SK-N-SH (cell line): ENCODE measurements at places on chromosomes 6 and 20. TPM values are rescaled to one million over a fixed set of nuclear protein-coding genes. Genes with fewer than 3 reads are reported as not detected.

DNA sequence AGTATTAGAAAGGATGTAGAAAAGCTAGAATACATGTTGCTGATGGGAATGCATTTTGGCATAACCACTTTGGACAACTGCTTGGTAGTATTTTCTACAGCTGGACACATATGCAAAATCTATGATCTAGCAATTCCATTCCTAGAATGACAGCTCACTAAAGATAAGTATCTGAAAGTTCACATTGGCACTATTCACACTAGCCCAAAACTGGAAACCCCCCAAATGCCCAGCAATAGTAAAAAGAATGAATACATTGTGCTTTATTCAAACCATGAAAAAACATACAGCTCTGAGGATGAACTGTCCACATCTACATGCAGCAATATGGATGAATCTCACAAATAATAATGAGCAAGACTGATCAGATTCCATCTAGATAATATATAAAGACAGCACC lies 79.0 kb downstream of the PPP1R3G start:
- DNase-seq, result no peak

Gene PRIM2
- polyA plus RNA-seq, result 14.1 and 19.9 TPM in 2 replicates

Gene KIF25
- polyA plus RNA-seq, result not detected in 2 replicates

DNA sequence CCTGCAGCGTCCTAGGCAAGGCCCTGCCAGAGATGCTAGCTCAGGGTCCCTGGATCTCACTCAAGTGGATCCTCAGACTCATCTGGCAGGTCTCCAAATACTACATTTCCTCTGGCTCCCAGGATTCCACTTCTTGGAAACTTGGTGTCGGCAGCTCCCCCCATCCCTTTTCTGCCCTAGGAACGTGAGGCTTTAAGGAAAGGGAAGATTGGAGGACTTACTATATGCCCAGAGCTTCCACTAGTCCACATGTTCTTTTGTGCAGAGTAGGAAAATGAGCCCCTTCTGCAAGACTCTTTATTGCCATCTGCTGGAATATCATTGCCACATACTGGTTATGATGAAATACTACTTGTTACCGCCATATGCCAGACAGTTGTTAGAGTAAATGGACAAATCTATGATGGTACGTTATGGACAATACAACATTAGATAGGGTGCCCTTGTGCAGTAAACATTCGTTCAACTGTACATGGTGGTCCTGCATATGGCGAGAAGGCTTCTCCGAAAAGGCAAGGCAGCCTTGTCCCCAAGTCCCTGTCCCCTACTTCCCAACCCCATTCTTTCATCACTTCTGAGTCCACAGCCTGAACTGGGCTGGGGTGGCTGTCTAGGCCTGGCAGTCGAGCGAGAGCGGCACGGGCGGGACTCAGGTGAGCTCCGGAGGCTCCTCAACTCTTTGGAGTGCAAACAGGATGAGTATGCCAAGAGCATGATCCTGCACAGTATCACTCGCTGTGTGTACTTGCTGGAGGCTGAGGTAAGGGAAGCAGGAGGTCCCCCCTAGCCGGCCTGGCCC lies 780 bp downstream of the ARMC12 start:
- DNase-seq, result peak; percentile 79

DNA sequence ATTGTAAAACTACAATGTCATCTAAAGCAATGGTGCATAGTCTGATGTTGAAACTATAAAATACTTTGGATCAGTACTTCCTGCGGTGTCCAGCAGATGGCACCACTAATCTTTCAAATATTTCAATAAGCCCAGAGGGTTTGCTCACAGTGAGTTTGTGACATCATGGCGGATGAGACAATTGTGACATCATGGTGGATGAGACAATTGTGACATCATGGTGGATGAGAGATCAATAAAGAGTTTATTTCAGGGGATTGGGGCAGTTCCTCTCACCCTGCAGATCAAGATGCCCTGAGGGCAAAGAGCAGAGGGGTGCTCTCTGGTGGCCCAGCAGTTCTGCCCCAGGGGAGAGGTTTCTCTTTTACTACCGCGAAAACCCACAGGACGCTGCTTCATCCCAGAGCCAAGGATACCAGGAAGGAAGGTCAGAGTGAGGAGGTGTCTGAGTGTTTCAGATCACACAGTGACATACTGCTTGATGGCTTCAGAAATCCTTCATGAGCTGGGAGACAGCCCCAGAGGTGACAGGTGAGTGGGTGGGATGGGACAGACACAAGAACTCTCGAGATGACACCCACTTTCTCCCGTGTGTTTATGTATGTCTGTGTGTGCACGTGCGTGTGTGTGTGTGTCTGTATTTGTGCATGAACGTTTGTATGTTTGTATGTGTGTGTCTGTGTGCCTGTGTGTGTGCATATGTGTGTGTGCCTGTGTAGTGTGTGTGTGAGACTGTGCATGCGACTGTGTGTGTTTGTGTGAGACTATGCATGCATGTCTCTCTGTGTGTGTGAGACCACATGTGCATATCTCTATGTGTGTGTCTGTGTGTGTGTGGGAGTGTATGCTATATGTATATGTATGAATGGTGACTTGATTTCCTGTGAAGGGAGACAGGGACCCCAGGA lies 7.3 kb upstream of the ULBP2 start:
- DNase-seq, result peak; percentile 57

Gene FOXP4
- 2.5 and 7.3 TPM in 2 replicates for polyA plus RNA-seq

DNA sequence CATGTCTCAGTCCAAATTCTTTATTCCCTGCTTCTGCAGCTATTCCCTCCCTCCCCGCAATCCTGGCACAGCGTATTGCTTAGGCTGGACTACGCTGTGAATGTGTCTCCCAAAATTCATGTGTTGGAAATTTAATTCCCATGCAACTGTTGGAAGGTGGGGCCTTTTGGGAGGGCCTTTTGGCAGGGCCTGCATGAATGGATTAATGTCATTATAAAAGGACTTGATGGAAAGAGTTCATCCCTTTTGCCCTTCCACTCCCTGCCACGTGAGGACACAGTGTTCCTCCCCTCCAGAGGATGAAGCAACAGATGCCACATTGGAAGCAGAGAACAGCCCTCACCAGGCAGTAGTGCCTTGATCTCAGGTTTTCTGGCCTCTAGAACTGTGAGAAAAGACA lies 20.4 kb upstream of the NOTCH4 start:
- no peak for DNase-seq

DNA sequence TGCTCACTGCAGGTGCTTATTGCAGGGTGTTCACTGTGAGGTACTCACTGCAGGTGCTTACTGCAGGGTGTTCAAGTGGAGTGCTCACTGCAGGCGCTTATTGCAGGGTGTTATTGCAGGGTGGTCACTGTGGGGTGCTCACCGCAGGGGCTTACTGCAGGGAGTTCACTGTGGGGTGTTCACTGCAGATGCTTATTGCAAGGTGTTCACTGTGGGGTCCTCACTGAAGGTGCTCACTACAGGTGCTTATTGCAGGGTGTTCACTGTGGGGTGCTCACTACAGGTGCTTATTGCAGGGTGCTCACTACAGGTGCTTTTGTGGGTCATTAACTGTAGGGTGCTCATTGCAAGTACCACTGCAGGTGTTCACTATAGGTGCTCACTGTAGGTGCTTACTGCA lies 20.2 kb downstream of the APMAP start:
- DNase-seq, result no peak

- peak; percentile 45 for DNase-seq
Measured at GRCh38 chr20:16476032-16476431, 97.2 kb downstream of the KIF16B start.

- DNase-seq, result no peak
Measured at GRCh38 chr6:167134448-167135328, 11.8 kb downstream of the CCR6 start.

- no peak for DNase-seq
Measured at GRCh38 chr6:89180971-89181370, 35.1 kb downstream of the PM20D2 start.

GRCh38 chr6:110688661-110689268 lies 126.5 kb downstream of the CDK19 start:
- no peak for DNase-seq

DNA sequence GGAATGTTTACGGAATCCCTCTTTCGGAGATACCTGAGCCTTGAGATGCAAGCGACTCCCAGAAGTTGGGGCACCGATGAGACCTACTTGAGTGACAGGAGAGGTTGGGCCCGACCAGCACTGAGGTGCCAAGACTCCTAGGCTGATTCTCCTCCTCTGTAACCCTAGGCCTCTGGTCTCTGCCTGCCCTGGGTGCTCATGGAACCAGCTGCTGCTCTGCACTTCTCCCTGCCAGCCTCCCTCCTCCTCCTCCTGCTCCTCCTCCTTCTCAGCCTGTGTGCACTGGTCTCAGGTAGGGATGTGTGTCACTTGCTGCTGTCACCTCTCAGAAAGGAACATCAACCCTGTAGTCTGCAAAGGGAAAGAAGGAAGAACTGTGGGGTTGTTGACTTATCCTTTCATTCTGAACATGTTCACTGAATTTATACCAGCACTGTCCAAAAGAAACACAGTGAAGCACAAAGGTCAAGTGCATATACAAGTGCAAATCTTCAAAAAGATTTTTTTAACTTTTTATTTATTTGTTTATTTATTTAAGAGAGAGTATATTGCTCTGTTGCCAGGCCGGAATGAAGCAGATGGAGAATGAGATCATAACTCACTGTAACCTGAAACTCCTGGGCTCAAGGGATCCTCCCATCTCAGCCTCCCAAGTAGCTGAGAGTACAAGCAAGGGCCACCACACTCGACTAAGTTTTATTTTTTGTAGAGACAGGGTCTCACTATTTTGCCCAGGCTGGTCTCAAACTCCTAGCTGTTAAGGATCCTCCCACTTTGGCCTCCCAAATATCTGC lies 913 bp downstream of the BTN2A2 start:
- no peak for DNase-seq

DNA sequence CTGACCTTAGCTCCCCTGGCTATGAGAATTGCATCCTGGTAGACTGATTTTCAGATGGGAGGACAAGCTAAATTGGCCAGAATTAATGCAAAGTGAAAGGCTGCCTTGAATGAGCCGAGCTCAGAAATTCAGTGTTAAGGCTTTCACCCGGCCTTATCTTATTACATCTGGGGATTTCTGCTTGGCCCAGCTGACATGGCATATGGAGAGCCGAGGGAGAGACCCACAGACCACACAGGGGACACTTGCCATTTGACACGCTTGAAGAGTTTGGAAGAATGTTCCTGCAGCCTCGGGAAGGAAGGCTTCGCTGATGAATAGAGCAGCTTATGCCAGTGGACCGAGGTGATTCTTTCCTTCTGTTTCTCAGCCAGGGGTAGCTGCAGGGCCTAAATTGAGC lies 9.0 kb downstream of the MOCS3 start:
- no peak for DNase-seq

Gene PTCHD4
- 4.0 and 5.1 TPM in 2 replicates for polyA plus RNA-seq

DNA sequence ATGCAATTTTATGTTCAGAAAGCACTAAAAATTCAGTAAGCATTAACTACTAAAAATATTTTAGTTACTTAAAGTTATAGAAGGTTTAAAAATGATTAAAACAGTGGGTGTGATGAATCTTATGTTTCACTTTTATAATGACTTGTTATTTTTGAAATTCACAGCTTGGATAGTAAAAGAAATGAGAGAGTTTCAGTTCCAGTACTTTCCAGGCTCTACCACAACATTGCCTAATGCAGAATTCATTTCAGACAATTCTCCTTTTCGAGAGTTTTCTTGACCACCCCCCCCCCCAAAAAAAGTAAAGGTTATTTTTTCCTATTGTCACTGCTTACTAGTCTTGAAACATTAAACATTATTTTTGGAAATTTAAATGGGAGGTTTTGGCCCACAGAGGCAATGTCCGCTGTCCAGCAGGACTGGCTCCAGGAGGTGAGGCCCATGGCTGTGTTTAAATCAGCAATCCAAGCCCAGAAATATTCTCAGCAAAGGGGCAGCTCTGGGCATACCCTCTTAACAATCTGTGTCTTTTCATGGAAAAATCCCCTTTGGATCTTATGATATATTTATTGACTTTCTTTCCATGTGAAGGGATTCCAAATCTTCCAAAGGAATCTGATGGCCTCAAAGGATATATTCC lies 519.9 kb downstream of the MAFB start:
- no peak for DNase-seq

DNA sequence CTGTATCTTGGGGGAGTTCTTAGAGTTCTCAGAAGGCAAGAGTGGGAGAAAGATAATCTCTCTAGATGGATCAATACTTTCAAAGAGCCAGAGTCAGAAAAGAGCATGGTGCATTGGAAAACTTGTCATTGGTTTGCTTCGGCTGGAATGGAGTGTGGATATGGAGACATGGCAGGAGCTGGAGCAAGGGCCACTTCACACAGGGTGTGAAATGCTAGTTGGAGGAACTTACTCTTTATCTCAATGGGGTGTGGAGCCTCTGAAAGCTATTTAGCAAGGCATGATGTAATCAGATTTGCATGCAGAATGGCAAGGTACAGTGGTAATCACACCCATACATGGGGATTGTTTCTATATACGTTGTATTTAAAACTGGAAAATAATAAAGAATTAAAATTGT lies 31.5 kb upstream of the PAQR8 start:
- DNase-seq, result no peak

DNA sequence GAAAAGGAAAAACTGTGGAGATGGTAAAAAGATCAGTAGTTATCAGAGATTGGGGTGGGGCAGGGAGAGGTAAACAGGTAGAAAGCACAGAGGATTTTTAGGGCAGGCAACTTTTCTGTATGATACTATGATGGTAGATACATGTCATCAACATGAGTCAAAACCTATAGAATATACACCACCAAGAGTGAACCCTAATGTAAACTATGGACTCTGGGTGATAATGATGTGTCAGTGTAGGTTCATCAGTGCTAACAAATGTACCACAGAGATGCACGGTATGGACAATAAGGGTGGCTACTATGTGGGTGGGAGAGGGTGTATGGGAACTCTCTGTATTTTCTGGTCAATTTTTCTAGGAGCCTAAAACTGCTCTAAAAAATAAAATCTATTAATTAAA lies 18.5 kb downstream of the PACSIN1 start:
- DNase-seq, result no peak

DNA sequence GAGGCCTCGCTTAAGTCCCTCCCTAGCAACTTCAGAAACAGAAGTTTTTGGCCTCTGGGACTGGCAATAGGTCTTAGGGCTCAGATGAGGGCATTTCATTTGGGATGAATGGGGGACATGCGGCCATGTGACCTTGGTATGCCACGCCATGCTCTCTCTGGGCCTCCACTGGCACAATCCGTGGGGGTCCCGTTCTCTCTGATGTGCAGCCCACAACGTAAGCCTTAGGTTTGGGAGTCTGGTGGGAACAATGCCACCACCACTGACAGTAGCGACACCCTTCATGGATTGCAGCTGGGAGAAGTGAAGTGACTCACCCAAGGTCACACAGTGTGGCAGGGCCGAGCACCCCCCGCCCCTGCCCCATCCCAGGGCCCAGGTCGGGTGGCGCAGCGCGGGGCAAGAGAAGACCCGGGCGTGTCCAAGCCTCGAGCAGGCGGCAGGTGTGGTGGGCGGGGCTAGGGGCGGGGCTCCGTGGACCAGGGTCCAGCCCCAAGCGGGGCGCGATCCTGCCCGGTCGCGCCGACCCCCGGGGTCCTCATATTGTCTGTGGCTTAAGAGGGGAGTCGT lies 864 bp upstream of the CEBPB start:
- no peak for DNase-seq
